Stimulated activated CD4-positive, alpha-beta T cell treated with anti-CD3 and anti-CD28 coated beads, Interleukin-15, amount 100 ng/mL, for 24 hours (primary cell): ENCODE measurements at places on chromosomes 3 and 15.

DNA sequence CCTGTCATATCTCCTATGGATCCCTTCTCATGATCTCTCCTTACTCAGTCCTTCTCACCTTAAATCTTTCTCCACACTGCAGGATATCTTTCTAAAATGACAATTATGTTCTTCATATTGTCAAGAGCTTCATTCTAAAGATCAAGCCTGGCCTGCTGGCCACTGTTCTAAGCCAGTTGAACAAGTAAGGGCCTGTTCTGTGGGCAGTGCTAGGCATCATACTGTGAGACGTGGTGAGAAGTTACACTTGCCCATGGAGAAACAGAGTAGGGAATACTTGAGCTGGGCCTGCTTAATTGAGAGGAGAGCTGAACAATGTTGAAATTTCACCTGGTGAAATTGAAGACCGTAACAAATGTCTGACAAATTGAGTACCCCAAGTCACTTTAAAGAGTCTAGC is 184.1 kb upstream of the RASGRP1 start:
- DNase-seq: no peak

- no peak for DNase-seq
Measured at GRCh38 chr3:36756269-36756668, 8.1 kb downstream of the DCLK3 start.

GRCh38 chr3:105119801-105120340 is 246.8 kb upstream of the ALCAM start:
- DNase-seq: no peak

DNA sequence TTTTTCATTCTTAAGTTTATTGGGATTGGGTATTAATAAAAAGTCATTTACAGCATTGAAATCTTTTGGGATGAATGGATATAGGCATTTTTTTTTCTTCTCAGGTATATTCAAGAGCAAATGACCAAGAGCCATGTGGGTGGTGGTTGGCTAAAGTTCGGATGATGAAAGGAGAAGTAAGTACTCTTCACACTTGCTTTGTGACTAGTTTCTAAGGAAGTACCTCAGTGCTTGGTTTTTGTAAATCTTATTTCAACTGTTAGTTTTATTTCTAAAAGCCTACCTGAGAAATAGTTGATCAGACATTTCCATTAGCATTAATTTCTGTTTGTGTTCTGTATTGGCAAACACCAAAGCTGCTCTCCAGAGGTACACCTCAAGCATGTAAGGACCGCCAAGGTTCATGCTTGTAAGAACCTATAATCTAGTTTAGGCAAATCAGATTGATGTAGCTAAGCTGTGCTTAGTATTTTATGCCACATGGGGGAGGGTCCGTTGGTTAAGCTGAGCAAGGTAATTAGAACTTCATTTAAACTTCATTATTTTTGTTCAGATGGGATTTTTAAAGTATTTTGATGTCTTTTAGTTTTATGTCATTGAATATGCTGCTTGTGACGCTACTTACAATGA is 35.4 kb downstream of the FXR1 start:
- no peak for DNase-seq

DNA sequence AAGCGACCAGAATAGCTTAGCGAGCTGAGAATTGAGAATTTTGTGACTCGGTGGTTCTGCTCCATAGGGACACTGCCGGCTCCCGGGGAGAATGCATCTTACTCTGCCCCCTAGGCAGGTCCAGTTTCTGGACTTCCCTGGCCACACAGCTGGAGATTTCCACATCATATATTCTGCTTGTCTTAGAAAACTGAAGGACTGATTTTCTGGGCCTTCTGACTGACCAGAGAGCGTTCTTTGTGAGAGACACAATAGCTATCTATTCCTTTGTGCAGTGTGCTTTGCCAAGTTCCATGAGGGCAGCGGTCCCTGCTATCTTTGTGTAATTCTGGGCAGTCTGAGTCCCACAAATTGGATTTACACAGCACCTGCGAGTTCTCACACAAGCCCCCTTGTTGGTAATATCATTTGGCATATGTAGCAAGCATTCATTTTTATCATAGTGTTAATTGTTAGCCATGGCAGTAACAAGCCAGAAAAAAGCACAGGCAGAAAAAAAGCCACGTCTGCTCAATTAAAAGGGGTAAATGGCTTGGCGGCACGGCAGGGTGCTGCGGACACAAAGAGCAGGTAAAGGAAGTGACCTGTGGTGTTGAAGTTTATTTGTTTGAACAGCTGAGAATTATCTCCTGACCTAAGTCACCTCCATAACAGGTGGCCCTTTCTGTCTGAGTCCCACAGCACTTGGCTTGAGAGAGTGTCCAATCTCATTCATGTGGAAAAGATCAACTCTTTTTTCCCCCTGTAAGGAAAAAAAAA is 688.7 kb downstream of the TUSC7 start:
- DNase-seq: no peak

DNA sequence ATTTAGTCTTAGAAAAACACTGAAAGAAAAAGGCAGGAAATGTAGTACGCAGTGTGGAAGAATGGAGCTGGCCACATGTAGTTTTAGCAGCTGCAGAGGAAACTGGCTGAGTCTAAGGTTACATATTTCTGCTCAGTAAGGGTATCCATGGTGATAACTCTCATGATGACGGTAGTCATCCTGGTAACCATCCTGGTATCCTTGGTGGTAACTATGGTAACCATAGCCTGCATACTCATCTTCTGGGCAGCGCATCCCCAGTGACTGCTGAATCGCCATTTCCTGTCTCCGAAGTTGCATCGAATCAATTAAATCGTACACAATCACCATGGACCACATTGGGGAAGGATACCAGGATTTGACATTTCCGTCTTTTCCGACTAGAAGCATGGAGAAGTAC is 35.7 kb downstream of the CCDC80 start:
- DNase-seq: peak; percentile 2

DNA sequence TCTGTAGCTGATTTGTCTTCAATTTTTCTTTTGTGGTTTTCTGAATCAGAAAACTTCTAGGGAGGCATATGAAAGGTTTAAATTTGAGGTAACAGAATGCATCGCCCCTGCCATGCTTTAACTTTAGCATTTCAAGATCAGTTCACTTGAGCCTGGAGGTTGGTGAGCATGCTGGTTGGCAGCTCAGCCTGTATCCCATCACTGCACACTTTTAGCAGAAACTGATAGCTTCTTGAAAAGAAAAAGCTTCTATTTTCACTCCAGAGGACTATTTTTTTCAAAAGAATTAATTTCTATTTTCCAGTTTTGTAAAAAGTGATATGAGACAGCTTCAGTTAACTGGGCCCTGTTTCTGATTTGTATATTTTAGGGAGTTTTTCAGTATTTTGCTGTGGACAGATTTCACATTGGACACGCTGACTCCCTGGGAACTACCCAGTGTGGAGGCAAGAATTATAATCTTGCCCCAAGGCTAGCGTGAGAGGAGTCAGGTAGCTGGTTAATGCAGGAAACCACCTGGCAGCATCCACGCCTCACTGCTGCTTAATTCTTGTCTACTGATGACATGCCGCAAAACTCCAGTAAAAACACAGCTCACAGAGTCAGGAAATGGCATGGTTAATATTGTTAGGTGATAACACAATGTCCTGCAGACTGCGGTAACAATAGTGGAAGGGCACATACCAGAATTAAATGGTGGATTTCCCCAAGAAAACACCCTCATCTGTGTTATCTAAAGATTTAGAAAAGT is 71.4 kb downstream of the DUT start:
- no peak for DNase-seq

DNA sequence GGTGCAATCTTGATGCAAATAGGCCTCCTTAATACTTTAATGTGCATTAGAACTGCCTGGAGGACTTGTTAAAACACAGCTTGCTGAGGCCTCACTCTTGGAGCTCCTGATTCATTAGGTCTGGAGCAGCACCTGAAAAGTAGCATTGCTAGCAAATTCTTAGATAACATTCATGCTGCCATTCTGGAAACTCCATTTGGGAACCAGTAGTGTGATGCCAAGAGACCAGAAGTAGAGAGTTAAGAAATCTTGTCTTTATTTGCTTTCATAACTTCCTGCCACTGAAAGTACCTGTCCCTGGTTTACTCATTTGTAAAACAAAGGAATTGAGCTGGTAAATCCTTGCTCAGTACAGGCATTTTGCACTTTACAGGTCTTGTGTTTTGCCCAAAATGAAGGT is 72.0 kb downstream of the RAP2B start:
- no peak for DNase-seq

DNA sequence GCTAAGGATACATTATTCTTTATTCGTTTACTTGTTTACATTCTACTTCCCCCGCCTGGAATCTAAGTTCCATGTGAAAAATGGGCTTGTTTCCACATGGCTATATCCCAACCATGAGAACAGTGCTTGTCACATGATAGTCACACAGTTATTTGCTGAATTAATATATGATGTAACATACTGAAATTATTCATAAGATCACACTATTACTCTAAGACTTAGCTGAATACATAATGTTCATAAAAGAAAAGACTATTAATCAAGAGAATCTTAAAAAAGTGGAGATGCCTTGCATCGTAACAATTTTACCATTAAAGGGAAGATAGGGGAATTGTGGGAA is 6.5 kb downstream of the PBRM1 start:
- DNase-seq: no peak

DNA sequence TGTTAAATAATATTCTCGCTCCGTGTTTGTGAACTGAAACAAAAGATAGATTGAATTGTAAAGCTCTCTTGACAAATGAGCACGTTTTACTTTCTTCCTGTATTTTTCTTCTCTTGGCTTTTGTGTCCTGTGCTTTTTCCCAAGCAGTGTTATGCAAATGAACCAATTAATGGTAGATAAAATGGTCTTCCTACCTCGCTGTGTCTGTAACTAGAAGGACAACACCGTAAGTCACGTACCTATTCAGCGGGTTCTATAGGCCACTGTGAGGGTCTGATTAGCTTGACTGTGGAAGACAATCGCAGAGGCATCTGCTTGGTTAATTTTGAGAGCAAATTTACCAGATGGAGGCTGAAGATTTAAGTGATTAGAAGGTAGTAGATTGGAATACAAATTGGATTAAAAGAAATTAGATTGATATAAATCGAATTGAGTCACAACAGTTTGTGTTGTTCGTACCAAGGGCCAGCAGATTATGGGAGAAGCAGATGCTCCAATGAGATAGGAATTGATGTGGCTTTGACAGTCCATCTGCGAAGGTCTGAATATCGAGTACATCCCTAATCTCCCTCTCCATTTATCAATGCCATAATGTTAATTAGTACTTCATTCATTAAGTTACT is 40.2 kb downstream of the ROBO2 start:
- DNase-seq: no peak

GRCh38 chr3:14019459-14019858 is 105.2 kb downstream of the CHCHD4 start:
- DNase-seq: no peak

- DNase-seq: no peak
Measured at GRCh38 chr3:11522953-11523571, 120.7 kb downstream of the VGLL4 start.

DNA sequence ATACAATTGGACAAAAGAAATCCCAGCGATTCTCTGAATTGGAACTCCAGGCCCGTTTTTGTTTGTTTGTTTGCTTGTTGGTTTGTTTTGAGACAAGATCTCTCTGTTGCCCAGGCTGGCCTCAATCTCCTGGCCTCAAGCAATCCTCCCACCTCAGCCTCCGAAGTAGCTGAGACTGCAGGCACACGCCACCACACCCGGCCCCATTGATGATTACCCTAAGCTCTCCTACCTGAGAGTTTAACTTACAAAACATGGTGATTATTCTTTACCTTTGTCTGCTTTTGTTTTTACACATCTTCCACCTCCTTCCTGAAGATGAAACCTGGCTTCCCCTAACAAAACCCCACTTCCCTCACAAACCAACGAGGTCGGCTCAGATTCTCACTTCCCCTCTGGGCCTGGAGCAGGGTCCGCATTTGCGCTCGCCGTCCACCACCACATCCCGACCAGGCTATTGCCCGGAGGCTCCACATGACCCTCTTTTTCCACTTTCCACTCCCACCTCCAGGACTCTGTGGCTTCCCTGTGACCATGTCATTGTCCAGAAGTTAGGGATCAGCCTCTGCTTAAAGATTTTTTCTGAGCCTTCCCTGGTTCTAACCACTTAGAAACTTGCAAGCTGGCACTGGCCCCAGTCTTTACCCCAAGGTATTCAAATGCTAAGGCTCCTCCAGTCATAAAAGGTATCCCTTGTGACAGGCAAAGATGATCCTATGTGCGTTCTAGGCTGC is 14.8 kb downstream of the KLHL6 start:
- no peak for DNase-seq
